ENCODE measurements at places on chromosomes 3 and 15. TPM values are rescaled to one million over a fixed set of nuclear protein-coding genes. Genes with fewer than 3 reads are reported as not detected.
A peak's percentile ranks its signal among the peaks of the same experiment; 100 is the strongest.

GRCh38 chr3:35120026-35120425 is 519.3 kb upstream of the ARPP21 start:
- H3K36me3 ChIP-seq = no peaks in the 10 kb centered on the region
- no peak overlapping the region for H3K27ac ChIP-seq
- no peak for DNase-seq
- no peak overlapping the region for H3K4me3 ChIP-seq
- no peaks in the 10 kb centered on the region for H3K4me1 ChIP-seq

DNA sequence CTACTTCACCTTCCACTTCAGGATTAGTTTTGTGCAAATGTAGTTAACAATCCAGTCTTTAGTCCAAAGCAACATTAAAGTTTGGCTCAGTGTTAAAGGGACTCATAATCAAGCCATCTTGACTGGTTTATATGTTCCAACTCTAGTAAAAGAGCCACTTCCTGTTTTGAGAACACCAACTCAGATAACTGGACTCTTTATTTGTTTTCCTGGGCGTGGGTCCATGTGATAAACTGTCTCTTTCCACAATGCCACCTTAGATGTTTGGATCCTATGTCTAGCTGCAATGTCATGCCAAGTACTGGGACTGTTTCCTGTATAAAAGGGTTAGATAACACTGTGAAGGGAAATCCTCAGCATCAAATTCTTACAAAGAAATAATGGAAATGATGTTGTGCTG is 545.0 kb downstream of the PYDC2 start:
- no peak for DNase-seq
- no peaks in the 10 kb centered on the region for H3K4me1 ChIP-seq
- no peak overlapping the region for H3K27ac ChIP-seq
- H3K27me3 ChIP-seq = no peaks in the 10 kb centered on the region
- no peak overlapping the region for H3K4me3 ChIP-seq

GRCh38 chr3:187679638-187680396 is 9.6 kb upstream of the SST start:
- H3K36me3 ChIP-seq = no peaks in the 10 kb centered on the region
- no peak overlapping the region for H3K27ac ChIP-seq
- H3K4me1 ChIP-seq = peaks cover 8% of the 10 kb centered on the region
- peak; percentile 73 for DNase-seq

DNA sequence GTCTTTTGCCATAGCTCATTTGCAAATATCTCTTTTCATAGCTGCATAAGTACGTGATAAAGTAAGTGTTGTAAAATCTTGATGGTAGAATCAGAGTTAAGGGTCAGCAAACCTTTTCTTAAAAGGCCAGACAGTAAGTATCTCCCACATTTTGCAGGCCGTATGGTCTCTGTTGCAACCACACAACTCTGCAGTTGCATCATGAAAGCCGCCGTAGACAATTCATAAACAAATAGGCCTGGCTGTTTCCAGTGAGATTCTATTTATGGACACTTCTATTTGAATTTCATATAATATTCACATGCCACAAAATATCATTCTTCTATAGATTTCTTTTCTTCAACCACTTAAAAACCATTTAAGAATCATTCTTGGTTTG is 248.5 kb downstream of the TLE3 start:
- no peaks in the 10 kb centered on the region for H3K4me1 ChIP-seq
- DNase-seq = no peak
- H3K4me3 ChIP-seq = no peak overlapping the region

DNA sequence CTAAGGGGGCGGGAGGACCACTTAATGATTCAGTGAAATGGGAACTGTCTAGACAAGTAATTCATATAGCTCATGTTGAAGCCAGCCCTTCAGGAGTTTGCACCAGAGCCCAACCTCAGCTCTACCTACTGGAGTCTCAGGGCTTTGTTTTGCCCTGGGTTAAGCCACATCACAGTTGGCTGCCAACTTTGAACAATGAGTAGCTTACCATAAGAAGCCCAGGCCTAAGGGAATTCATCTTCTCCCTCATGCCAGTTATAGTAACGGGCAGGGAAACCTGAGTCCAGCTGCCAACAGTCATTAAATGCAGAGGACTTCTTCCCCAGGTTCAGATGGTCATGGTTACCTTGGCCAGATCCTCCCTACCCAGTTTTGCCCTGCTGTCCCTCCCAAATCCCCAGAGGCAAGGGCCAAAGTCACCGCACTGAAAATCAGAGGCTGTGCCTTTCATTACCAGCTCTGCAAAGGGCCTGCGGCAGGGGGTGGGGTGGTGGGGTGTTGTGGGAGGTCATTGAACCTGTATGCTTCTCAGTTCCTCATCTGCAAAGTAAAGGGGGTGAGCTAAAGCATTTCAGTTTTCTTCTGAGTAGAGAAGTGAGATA is 302.2 kb upstream of the NR2E3 start:
- no peaks in the 10 kb centered on the region for H3K27me3 ChIP-seq
- no peak overlapping the region for H3K27ac ChIP-seq
- no peaks in the 10 kb centered on the region for H3K36me3 ChIP-seq

- no peaks in the 10 kb centered on the region for H3K4me1 ChIP-seq
- H3K36me3 ChIP-seq = no peaks in the 10 kb centered on the region
- no peak for DNase-seq
- H3K4me3 ChIP-seq = no peak overlapping the region
These were observed 43.2 kb upstream of the BOC start for GRCh38 chr3:113167825-113168801.

DNA sequence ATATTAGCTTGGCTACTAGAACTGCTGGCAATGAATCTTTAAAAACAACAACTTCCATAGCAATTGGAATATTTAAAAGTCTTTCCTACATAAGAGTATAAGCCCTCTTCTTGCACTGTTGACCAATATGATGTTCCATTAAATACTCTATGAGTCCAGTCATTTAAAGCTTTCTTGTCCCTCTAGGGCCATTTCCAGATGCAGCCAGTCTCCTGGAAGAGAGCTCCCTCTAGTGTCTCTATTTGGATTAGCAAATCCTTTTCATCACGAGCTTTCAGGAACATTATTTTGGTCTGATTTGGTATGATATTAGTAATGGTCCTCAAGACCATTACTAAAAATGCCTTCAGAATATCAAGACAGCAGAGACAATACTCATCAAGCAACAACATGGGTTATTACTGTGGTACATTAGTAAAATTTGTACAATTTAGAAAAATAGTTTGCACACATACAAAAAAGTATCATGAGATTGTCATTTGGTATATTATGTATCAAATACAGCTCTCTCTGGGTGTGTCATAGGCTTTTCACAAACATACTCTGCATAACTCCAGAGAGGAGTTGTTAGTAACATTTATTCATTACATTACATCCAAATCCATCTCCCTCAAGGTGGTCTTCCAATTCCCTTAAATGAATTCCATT is 101.3 kb downstream of the DPH6 start:
- no peak overlapping the region for H3K27ac ChIP-seq
- H3K4me3 ChIP-seq = no peak overlapping the region
- peak; percentile 37 for DNase-seq
- no peaks in the 10 kb centered on the region for H3K27me3 ChIP-seq

DNA sequence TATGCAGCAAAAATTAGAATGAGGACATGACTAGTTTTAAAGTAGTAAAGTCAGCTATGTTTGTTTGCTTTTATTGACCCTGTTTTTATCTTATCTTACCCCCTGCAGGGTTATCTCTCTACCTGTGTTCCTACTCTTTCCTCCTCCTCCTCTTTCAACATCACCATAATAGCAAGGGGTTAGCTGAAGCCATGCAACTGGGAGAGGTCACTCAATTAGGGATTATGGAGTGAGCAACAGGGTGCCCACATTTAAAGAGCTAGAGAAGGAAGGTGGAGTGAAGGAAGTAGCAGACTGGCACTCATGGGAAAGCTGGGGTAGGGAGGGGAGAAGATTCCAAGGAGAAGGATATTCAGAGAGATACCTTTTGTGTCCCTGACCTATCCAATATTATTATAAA is 125.9 kb downstream of the LRTM1 start:
- H3K27me3 ChIP-seq = no peaks in the 10 kb centered on the region
- H3K27ac ChIP-seq = no peak overlapping the region
- DNase-seq = no peak
- H3K4me3 ChIP-seq = no peak overlapping the region
- H3K4me1 ChIP-seq = no peaks in the 10 kb centered on the region
- H3K36me3 ChIP-seq = no peaks in the 10 kb centered on the region

GRCh38 chr15:34610354-34610753 is 26.9 kb upstream of the GOLGA8B start:
- DNase-seq = no peak
- H3K27ac ChIP-seq = no peak overlapping the region
- H3K4me1 ChIP-seq = no peaks in the 10 kb centered on the region
- H3K4me3 ChIP-seq = no peak overlapping the region
- no peaks in the 10 kb centered on the region for H3K27me3 ChIP-seq

DNA sequence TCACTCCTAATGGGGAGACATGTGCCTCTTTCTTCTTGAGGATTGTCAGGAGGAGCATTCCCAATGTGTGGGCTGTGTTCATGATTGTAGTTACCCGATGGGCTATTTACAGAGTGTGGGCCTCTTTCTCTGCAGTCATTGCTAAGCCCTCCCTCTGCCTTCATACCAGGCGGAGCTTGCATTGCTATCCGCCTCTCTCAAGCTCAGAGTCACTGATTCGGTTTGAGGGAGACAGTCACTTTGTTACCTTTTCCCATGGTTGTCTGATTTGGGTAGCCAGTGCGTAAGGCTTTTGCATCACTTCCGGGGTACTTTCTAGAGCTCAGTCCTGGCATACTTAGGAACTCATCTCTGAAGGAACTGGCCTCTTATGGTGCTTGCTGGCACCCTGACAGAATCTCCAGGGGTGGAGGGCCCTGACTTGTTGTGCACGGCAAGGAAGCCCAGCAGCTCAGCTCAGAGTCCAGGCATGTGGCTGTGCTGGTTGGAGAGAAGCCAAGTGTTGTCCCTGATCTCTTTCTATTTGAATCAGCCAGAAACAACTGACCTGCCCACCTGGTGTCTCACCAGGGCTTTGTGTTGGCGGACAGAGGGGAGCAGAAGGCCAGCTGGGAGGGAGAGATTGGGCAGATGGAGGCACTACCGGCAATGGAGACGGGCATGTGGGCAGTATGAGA is 79.8 kb downstream of the EPHB1 start:
- peaks cover 9% of the 10 kb centered on the region for H3K4me1 ChIP-seq
- H3K27me3 ChIP-seq = no peaks in the 10 kb centered on the region
- no peak overlapping the region for H3K27ac ChIP-seq
- no peak overlapping the region for H3K4me3 ChIP-seq

DNA sequence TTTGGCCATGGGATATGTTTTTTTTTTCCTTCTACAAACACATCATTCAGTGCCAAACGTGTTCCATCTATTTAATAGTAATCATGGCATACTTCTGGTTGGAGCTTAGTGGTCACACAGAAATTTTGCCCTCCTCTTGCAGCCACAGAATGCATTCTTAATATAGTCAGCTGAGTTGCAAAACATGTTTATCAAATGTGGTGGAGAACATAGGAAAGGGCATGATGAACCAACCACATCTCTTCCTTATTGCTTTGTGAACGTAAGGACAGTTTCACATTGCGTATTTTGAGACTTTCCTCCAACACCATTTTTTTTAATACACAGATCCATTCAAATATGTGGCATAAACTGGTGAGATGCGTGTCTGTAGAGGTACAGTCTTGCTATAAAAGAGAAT is 106.8 kb downstream of the BBX start:
- no peaks in the 10 kb centered on the region for H3K27me3 ChIP-seq
- no peaks in the 10 kb centered on the region for H3K36me3 ChIP-seq
- H3K4me3 ChIP-seq = no peak overlapping the region
- no peaks in the 10 kb centered on the region for H3K4me1 ChIP-seq
- DNase-seq = no peak

DNA sequence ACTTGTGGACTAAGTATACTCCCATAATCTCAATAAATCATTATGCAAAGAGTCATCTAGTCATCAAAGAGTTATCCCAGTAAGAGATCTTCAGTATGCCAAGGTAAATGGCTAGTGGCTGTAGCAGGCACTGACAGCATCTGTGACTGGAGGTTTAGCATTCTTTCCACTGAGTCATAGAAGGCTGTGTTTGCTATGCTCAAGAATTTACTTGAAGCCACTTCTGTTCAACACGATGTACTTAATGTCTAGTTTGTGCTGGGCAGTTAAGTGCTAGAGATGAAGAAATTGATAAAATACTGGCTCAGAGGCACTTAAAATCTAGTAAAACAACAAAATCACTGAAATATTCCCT is 13.0 kb downstream of the ZBED2 start:
- H3K27ac ChIP-seq = no peak overlapping the region
- H3K4me3 ChIP-seq = no peak overlapping the region
- H3K4me1 ChIP-seq = no peaks in the 10 kb centered on the region
- H3K27me3 ChIP-seq = no peaks in the 10 kb centered on the region

GRCh38 chr15:67724691-67725375 is 100.5 kb upstream of the SKOR1 start:
- no peaks in the 10 kb centered on the region for H3K27me3 ChIP-seq
- H3K4me1 ChIP-seq = no peaks in the 10 kb centered on the region
- H3K27ac ChIP-seq = no peak overlapping the region

DNA sequence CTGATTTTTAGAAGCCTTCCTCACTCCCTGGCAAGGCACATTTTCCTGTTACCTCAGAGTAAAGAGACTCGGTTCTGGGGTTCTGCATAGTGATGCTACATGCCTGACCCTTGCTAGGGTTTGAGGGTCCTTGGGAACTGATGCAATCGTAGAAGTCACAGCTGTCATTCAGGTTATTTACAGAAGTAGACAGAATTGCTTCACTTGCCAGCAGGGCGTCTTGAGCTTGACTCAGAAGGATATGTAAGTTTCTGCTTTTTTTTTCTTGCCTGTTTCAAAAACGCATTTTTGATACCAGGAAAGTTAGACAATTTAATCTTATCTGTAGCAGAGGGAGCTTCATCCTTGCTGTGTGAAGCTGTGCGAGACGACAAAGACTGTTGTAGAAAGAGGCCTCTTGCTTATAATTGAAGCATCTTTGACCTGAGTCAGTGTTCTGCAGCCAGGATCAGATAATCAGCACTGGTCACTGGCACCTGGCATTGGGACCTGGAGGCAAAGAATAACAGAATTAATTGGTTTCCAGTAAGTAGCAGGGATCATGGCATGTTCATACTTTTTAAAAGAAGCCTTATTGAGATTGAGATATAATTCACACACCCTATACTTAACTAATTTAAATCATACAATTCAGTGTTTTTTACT is 24.8 kb downstream of the CACNA1D start:
- H3K4me1 ChIP-seq = no peaks in the 10 kb centered on the region
- H3K27me3 ChIP-seq = no peaks in the 10 kb centered on the region
- no peak overlapping the region for H3K27ac ChIP-seq

The LRTM1 gene
- not detected for total RNA-seq

The IL17RD gene
- total RNA-seq = 0.20 TPM

The CTXN2 gene
- not detected for total RNA-seq

The RPUSD3 gene
- total RNA-seq = 32.1 TPM

The CLDN18 gene
- not detected for total RNA-seq

The GOLGA6L7 gene
- total RNA-seq = not detected

The MUC4 gene
- not detected for total RNA-seq

The B3GALNT1 gene
- total RNA-seq = not detected

The SNX4 gene
- 73.6 TPM for total RNA-seq

The TMEM158 gene
- not detected for total RNA-seq

The SLC30A4 gene
- 0.04 TPM for total RNA-seq

The FNDC3B gene
- 110 TPM for total RNA-seq

The GAP43 gene
- not detected for total RNA-seq

The MYO5C gene
- 23.7 TPM for total RNA-seq

The EFHB gene
- not detected for total RNA-seq

The AADAC gene
- total RNA-seq = 1.5 TPM

The GCHFR gene
- 92.4 TPM for total RNA-seq
